ENCODE measurements at places on chromosomes 6 and 20. TPM values are rescaled to one million over a fixed set of nuclear protein-coding genes. Genes with fewer than 3 reads are reported as not detected.

Gene CFAP206
- 0.26 TPM for total RNA-seq

Gene PAX1
- total RNA-seq, result not detected

DNA sequence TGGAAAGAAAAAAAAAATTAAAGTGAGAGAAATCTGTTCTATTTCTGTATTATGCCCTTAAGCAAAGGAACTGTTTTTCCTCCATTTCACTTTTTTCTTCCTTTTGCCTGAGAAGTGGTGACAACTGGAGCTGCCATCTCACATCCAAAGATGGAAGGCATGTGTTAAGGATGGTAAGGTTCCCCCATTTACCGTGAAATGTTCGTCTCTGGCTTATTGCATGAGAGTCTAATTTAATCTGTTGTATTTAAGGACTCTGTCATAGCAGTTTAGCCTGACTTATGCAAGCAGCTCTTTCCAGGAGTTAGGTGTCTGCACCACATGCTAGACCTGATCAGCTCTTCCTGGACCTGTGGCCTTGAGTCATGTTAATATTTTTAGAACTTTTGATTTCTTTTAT is 389.5 kb upstream of the MAP3K7 start:
- DNase-seq, result no peak
- H3K36me3 ChIP-seq, result no peaks in the 10 kb centered on the region
- H3K4me1 ChIP-seq, result no peaks in the 10 kb centered on the region

GRCh38 chr6:24079076-24079475 is 46.9 kb upstream of the NRSN1 start:
- H3K36me3 ChIP-seq, result no peaks in the 10 kb centered on the region
- no peaks in the 10 kb centered on the region for H3K27me3 ChIP-seq
- no peak overlapping the region for H3K27ac ChIP-seq
- no peak overlapping the region for H3K4me3 ChIP-seq
- no peaks in the 10 kb centered on the region for H3K4me1 ChIP-seq

GRCh38 chr6:33061987-33062386 is 11.5 kb downstream of the HLA-DPA1 start:
- no peak for DNase-seq
- H3K36me3 ChIP-seq, result no peaks in the 10 kb centered on the region
- H3K27ac ChIP-seq, result no peak overlapping the region
- no peaks in the 10 kb centered on the region for H3K4me1 ChIP-seq
- H3K4me3 ChIP-seq, result no peak overlapping the region

- H3K4me3 ChIP-seq, result peak overlapping the region; percentile 48
- H3K4me1 ChIP-seq, result peaks cover 16% of the 10 kb centered on the region
- DNase-seq, result no peak
- H3K36me3 ChIP-seq, result no peaks in the 10 kb centered on the region
- H3K27me3 ChIP-seq, result peaks cover 36% of the 10 kb centered on the region
These were observed 547 bp upstream of the ESR1 start for GRCh38 chr6:151806757-151807512.

- DNase-seq, result no peak
- no peak overlapping the region for H3K4me3 ChIP-seq
- H3K36me3 ChIP-seq, result no peaks in the 10 kb centered on the region
- H3K27ac ChIP-seq, result no peak overlapping the region
These were observed 37.6 kb downstream of the SLC2A10 start for GRCh38 chr20:46746956-46747526.

- H3K27me3 ChIP-seq, result no peaks in the 10 kb centered on the region
- no peak overlapping the region for H3K27ac ChIP-seq
- H3K36me3 ChIP-seq, result peaks cover 81% of the 10 kb centered on the region
- no peak for DNase-seq
- H3K4me3 ChIP-seq, result no peak overlapping the region
These were observed 164.5 kb upstream of the RIPOR2 start for GRCh38 chr6:25100288-25100687.

GRCh38 chr6:53567701-53568100 is 22.8 kb upstream of the GCLC start:
- DNase-seq, result no peak
- H3K36me3 ChIP-seq, result no peaks in the 10 kb centered on the region
- H3K27me3 ChIP-seq, result no peaks in the 10 kb centered on the region
- H3K27ac ChIP-seq, result no peak overlapping the region

GRCh38 chr6:126153661-126154060 is 167.3 kb downstream of the TRMT11 start:
- H3K4me1 ChIP-seq, result peaks cover 3% of the 10 kb centered on the region

DNA sequence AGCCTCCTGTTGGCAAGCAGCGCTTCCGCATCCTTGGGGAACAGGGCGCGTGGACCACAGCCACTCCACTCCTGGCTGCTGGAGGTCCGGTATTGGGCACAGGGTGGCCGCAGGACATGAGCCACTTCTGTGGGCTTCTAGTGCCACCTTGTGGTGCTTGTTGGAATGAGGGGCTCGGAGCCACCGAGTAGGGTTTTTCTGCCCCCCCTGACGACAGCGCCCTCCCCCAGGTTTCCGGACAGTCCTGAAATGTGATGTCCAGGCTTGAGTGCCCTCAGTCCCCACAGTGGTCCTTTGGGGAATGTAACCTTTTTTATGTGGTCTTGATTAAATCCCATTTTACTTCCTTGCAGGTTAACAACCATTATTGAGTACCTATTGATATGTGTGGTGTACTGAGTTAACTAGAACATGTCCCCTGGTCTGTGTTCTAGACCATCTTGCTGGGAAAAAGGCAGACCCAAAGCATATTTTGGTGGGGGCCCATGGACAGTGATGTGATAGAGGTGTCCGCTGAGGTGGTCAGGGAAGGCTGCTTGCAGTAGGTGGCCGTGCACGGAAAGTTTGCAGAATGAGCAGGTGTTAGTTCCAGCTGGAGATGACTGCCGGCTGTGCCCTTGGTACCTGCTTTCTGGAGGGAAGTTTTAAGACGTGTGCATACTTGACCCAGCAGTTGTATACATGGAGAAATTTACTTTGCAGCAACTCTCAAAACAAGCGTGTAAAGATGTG is 70.0 kb downstream of the PTPN1 start:
- H3K4me1 ChIP-seq, result peaks cover 14% of the 10 kb centered on the region
- no peak overlapping the region for H3K4me3 ChIP-seq
- no peak overlapping the region for H3K27ac ChIP-seq
- no peak for DNase-seq

DNA sequence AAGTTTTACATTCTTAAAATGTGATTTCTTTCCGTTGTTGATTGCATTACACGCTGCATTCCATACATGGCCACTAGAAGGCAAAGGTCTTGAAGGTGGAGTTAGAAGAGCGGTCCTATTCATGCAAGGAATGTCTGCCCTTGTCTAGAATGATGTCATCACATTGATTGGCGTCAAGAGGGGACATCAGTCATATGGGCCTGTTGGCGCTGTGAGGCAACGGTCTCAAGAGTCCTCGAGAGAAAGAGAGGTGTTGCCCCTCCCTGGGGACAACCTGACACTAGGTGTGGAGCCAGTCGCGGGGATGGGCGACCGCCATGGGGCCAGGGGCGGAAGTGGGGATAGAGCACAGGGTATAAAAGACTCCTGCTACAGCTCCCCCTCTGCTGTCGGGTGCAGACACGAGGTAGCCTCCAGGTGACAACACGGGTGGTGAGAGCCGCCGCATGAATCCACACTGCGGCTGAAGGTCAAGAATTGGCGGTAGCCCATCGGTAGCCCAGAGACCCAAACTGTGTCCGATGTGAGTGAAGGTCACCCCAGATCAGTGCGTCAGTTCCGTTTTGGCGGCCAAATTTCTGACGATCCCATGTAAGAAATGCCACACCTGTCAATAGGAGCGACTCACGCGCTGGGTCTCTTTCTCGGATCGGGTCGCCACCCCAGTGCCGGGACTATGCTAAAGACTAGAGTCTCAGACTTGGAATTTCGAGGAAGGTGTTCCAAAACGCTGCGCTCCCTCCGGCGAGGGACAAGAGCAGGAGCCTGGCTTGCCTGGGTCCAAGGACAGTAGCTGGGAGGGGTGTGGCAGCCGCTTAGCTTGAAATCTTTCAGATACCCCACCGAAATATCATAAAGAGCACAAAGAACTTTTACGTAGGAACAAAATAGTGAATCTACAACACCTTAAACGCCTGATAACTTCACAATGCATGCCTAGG is 93.2 kb upstream of the ZNF184 start:
- peaks cover 72% of the 10 kb centered on the region for H3K27me3 ChIP-seq
- DNase-seq, result no peak
- H3K27ac ChIP-seq, result no peak overlapping the region
- no peaks in the 10 kb centered on the region for H3K36me3 ChIP-seq

Gene PRICKLE4
- 14.2 TPM for total RNA-seq

Gene COL9A1
- total RNA-seq, result not detected

GRCh38 chr6:82955841-82956240 is 109.8 kb downstream of the UBE3D start:
- H3K4me3 ChIP-seq, result no peak overlapping the region
- H3K36me3 ChIP-seq, result no peaks in the 10 kb centered on the region
- no peak for DNase-seq
- no peaks in the 10 kb centered on the region for H3K4me1 ChIP-seq
- no peaks in the 10 kb centered on the region for H3K27me3 ChIP-seq

DNA sequence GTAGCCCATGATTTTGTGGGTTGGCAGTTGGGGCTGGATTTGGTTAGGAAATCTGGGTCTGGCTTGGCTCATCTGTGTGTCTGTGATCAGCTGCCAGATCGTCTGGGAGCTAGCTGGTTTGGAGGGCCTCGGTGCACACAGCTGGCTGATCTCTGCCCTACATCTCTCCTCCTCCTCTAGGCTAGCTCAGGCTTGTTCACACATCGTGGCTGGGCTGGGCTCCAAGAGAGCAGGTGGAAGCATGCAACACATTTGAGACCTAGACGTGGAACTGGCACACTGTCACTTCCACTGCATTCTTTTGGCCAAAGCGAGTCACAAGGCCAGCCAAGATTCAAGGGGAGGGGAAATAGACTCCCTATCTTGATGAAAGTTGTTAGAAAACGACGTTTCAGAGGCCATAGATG is 15.9 kb downstream of the NDUFAF5 start:
- H3K27ac ChIP-seq, result no peak overlapping the region
- H3K36me3 ChIP-seq, result peaks cover 92% of the 10 kb centered on the region
- no peak overlapping the region for H3K4me3 ChIP-seq
- peak; percentile 86 for DNase-seq

- H3K4me3 ChIP-seq, result no peak overlapping the region
- no peaks in the 10 kb centered on the region for H3K4me1 ChIP-seq
- DNase-seq, result no peak
- no peaks in the 10 kb centered on the region for H3K27me3 ChIP-seq
- no peak overlapping the region for H3K27ac ChIP-seq
These were observed 11.7 kb upstream of the PTPRK start for GRCh38 chr6:128532136-128532535.

Gene BLTP3A
- total RNA-seq, result 12.9 TPM

- no peaks in the 10 kb centered on the region for H3K36me3 ChIP-seq
- no peak overlapping the region for H3K27ac ChIP-seq
- DNase-seq, result no peak
- H3K4me3 ChIP-seq, result no peak overlapping the region
- H3K4me1 ChIP-seq, result no peaks in the 10 kb centered on the region
These were observed 27.0 kb downstream of the SNAI1 start for GRCh38 chr20:50009521-50010454.

DNA sequence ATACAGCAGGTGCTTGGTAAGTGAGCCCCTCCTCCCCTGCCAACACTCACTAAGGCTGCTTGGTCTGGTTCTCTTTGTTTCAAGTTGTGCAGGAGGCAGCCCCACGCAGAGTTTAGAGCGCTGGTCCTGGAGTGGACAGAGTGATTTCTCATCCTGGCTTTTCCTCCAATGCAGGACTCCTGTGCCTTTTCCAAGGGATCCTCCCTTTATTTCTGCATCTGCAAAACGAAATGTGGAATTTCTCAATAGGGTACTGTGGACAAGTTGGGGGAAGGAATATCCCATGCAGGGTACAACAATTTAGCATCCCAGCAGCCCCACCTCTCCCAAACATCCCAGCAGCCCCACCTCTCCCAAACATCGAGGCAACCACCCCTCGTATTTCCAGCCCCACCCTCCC is 30.6 kb upstream of the CCDC167 start:
- no peak overlapping the region for H3K27ac ChIP-seq
- no peak overlapping the region for H3K4me3 ChIP-seq
- H3K4me1 ChIP-seq, result no peaks in the 10 kb centered on the region
- no peaks in the 10 kb centered on the region for H3K36me3 ChIP-seq
- peaks cover 28% of the 10 kb centered on the region for H3K27me3 ChIP-seq

- H3K27ac ChIP-seq, result no peak overlapping the region
- H3K4me1 ChIP-seq, result no peaks in the 10 kb centered on the region
- DNase-seq, result no peak
These were observed 116.4 kb upstream of the KCNQ5 start for GRCh38 chr6:72505446-72505845.

DNA sequence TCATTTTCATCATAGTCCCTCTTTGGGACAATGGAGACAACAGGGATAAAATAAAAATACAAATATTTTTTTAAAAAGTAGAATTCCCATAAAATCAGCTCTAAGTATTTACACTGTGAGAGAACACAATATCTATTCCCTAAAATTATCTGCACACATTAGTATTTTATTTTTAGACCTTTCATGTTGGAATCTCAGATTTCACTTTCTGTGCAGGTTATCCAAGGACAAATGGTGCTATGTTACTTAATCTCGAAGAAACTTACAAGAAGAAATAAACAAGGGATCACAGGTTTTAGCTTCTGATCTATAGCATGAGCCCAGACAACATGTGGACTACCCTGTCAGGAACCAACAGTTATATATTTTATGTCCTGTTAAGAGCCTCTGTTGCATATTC is 23.0 kb upstream of the LYRM2 start:
- no peak overlapping the region for H3K27ac ChIP-seq
- no peak overlapping the region for H3K4me3 ChIP-seq
- H3K4me1 ChIP-seq, result no peaks in the 10 kb centered on the region
- no peaks in the 10 kb centered on the region for H3K27me3 ChIP-seq
- DNase-seq, result no peak

Gene GDAP1L1
- total RNA-seq, result not detected

- no peaks in the 10 kb centered on the region for H3K27me3 ChIP-seq
- H3K36me3 ChIP-seq, result no peaks in the 10 kb centered on the region
- no peak overlapping the region for H3K27ac ChIP-seq
- H3K4me1 ChIP-seq, result no peaks in the 10 kb centered on the region
- H3K4me3 ChIP-seq, result no peak overlapping the region
These were observed 203.0 kb upstream of the TFAP2D start for GRCh38 chr6:50510361-50510760.

DNA sequence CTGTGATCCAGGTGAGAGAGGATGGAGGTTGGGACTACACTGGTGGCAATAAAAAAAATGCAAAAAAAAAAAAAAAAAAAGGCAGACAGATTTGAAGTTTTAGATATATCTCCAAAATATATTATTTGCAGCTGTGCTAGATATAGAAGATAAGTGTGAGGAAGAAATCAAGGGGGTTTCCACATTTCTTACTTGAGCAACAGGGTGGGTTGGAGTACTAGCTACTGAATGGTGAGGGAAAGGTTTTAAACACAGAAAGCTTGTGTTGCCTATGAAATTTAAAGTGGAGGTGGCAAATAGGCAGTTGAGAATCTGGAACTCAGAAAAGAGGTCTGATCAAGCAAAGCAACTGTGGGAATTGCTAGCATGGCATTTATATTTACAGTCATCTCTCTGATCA is 59.9 kb upstream of the GNRH2 start:
- H3K36me3 ChIP-seq, result peaks cover 22% of the 10 kb centered on the region
- no peaks in the 10 kb centered on the region for H3K27me3 ChIP-seq
- H3K4me1 ChIP-seq, result peaks cover 17% of the 10 kb centered on the region
- no peak for DNase-seq
- no peak overlapping the region for H3K4me3 ChIP-seq

GRCh38 chr20:57710841-57711240 is 1.0 kb upstream of the PMEPA1 start:
- peaks cover 34% of the 10 kb centered on the region for H3K4me1 ChIP-seq
- no peaks in the 10 kb centered on the region for H3K36me3 ChIP-seq
- H3K4me3 ChIP-seq, result peak overlapping the region; percentile 95
- H3K27ac ChIP-seq, result peak overlapping the region; percentile 96
- H3K27me3 ChIP-seq, result no peaks in the 10 kb centered on the region
- no peak for DNase-seq

Gene DPM1
- total RNA-seq, result 30.2 TPM

All from upper lobe of right lung (tissue), 1 donor.